ENCODE measurements at places on chromosomes 1 and 21.

GRCh38 chr1:220914283-220915116 is 35.3 kb downstream of the HLX start:
- no peak for DNase-seq

DNA sequence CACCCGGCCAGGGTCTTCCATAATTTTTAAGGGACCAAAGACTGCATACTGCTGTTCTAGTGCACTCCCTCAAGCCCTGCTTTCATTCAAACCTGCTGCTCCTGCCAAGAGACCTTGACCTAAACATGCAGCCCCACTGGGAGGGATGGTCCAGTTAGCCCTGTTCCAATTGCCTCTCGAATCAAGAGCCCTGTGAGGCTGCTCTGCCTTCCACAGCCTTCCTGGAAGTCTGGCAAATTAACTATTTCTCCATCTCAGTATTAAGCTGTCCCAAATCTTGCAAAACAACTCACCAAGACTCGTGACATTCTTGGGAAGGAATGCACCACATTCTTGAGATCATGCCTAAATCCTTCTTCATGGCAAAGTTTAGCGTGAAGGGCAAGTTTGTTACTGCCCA is 231.3 kb downstream of the C1orf94 start:
- no peak for DNase-seq

- DNase-seq = no peak
Observed at GRCh38 chr1:2300004-2300771, 72.1 kb downstream of the SKI start.

GRCh38 chr21:21187579-21187978 is 189.4 kb downstream of the NCAM2 start:
- DNase-seq = no peak

- peak; percentile 1 for DNase-seq
Observed at GRCh38 chr21:44666401-44667320, at the start of gene KRTAP12-2. Gene KRTAP12-2 (minus strand): TSS chr21:44666927. CDS start chr21:44666886, 41 bp downstream.

Measured in G401 (cell line).